ENCODE measurements at places on chromosomes 4 and X.

- DNase-seq = no peak
Observed at GRCh38 chr4:41613386-41613785, 75.4 kb downstream of the LIMCH1 start.

GRCh38 chr4:47485047-47485692, at the start of gene ATP10D:
TSS of gene ATP10D (plus strand) at chr4:47485275. CDS start at chr4:47512541, 27,266 bp downstream.
- DNase-seq = peak; percentile 92

DNA sequence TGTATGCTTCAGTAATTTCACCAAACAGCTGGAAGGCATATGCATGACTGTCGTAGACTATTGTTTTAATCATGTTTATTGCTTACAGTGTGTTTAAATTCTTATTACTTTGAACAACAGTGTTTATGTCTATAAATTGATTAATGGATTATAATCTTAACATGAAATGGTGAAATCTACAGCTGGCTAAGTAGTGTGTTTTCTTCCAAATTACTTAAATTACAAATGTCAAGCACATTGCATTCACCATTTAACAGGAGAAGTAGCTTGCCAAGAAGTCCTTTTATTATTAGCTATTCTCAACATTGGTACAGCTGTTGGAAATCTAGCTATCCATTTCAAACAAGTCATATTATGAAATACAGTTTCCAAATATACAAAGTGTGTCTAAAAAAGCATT, 849.3 kb upstream of the PCDH10 start:
- DNase-seq = no peak

- DNase-seq = peak; percentile 68
Observed at GRCh38 chrX:83759872-83760271, 101.1 kb upstream of the CYLC1 start.

DNA sequence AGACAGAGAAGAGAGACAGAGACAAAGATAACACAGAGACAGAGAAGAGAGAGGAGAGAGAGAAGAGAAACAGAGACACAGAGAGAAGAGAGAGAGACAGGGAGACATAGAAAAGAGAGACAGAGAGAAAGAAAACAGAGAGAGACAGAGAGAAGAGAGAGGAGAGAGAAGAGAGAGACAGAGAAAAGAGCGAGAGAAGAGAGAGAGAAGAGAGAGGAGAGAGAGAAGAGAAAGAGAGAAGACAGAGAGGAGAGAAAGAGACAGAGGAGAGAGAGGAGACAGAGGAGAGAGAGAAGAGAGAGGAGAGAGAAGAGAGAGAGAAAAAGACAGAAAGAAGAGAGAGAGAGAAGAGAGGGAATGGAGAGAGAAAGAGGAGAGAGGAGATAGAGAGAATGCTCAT, 601.1 kb upstream of the PRKX start:
- no peak for DNase-seq

DNA sequence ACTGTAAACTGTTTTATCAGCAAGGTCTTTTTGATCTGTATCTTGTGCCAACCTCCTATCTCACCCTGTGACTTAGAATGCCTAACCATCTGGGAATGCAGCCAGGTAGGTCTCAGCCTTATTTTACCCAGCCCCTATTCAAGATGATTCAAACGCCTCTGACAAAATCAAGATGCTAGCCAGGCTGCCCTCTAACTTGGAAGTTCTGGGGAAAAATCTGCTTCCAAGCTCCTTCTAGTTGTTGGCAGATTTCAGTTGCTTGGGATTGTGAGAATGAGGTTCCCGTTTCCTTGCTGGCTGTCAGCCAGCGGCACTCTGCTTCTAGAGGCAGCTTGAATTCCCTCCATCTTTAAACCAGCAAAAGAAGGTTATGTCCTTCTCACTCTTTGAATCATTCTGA, 34.7 kb downstream of the LUZP4 start:
- no peak for DNase-seq

GRCh38 chr4:123170843-123171242, 225.8 kb upstream of the SPRY1 start:
- DNase-seq = no peak

All from RKO (cell line).